CD4-positive, alpha-beta T cell (primary cell): ENCODE measurements at places on chromosomes 5 and 9. TPM values are rescaled to one million over a fixed set of nuclear protein-coding genes. Genes with fewer than 3 reads are reported as not detected.

SYNPO gene
- 0.06 TPM for total RNA-seq

DNA sequence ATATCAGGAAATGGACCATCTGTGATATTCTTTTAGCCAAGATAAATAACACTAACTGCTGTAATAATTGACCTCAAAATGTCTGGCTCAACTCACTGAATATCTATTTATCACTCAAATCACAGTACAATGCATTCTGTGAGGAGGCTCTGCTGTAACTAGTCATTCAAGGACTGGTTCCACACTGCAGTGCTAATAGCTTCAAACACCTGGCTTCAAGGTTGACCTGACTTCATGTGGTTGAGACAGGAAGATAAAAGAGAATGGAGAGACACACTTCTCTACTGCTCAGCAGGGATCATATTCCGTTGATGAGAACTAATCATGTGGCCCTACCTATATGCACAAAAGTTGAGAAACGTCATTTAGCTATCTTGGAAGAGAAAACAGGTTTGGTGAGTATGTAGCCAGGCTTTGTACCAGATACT, 3.4 kb upstream of the RHOBTB3 start:
- no peak for DNase-seq

DNA sequence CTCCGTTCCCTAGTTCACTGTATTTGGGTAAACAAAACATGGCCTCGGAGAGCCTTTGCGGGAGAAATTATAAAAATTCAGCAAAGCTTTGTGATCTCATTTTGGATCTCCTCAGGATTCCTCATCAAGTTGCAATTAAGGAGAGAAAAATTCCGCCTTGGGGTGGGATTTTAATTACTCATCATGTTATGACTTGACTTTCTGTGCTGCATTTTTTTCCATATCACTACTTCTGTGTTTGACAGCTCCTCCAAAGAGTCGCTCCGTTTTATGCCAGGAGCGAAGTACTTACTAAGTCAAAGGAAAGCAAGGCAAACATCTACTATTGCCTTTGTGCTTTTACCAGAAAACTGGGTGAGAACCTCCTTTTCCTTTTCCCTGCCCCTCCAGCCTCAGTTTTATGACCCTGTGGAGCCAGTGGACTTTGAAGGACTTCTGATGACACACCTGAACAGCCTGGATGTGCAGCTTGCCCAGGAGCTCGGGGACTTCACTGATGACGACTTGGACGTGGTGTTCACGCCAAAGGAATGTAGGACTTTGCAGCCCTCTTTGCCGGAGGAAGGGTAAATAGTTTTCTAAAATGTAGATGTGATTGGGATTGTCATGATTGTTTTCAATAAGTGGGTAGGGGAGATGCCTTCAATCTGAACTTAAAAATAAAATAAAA, 71.5 kb downstream of the DOCK8 start:
- no peak for DNase-seq

ZNF608 gene
- total RNA-seq, result not detected

GRCh38 chr5:146084376-146084775, 21.0 kb downstream of the PLAC8L1 start:
- DNase-seq, result no peak

GRCh38 chr9:117958726-117959125, 254.5 kb downstream of the TLR4 start:
- no peak for DNase-seq

GABRA6 gene
- total RNA-seq, result not detected

EPB41L4A gene
- not detected for total RNA-seq

TNC gene
- 0.05 TPM for total RNA-seq

GRCh38 chr9:78676009-78676408, 379.1 kb downstream of the PSAT1 start:
- DNase-seq, result no peak

DNA sequence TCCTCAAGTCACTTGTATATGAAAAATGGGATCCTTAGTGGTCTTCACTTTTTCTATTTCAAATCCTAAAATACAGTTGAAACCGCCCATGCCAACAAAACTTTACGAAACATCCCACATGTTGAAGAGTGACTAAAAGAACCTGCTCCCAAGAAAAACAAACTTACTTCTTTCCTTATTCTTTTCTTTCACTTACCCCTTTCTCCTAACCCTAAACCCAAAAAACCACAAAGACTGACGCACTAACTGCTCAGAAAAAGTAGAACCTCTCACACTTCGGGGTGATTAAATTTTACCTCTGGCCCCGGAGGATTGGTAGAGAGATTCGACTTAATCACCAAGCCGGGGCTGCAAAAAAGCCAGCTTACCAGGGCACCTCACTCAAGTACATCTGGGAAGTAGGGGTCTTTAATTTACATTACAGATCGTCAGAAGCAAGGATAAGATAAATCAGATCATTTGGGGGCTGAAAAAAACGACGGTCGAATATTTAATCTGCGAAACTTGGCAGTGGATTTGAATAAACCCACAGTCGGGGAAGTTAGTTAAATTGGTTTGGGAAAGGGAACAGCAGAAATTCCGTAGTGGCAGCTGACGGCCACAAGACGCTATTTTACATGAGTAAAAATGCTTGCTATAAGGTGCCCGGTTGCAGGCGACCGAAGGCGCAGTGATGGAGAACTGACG, 1.3 kb downstream of the CDO1 start:
- DNase-seq, result no peak

- DNase-seq, result no peak
Observed at GRCh38 chr5:173538654-173539053, 77.8 kb downstream of the BOD1 start.

DNA sequence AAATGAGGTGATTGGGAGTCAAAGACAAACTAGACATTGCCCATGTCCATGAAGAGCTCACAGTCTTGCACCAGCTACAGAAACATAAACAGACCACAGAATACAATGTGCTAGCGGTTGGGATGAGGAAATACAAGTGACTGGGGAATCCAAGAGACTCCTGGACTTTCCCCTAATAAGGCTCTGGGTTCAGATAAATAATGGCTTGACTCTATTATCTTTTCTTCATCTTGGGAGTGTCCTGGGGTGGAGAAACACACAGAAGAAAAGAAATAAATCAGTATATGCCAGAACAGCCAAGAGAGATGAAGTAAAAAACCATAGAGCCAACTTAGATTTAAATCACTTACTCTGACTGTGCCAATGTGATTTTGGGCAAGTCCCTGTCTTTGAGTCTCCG, 227.8 kb downstream of the PAPPA start:
- no peak for DNase-seq

NR6A1 gene
- not detected for total RNA-seq

MIGA2 gene
- 53.2 TPM for total RNA-seq

TNFSF15 gene
- total RNA-seq, result not detected

DNA sequence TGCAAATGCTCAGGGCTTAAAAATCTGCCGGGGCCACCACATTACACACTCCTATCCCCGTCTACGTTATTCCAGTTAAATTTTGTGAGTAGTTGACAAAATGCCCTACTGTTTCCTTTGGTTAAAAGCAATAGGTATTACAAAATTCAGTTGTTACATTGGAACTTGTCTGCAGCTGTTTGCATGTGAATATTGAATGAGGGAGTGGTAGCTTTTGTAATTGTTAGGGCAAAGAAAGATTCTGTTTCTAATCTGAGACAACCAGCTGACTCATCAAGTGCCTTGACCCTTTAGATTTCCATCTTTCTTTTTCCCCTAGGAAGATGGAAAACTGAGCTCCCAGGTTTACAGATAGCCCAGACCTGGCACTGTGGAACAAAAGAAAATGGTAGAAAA, 30.2 kb downstream of the MAML1 start:
- DNase-seq, result no peak

- DNase-seq, result no peak
Observed at GRCh38 chr5:111422245-111422644, 90.1 kb downstream of the STARD4 start.

DNA sequence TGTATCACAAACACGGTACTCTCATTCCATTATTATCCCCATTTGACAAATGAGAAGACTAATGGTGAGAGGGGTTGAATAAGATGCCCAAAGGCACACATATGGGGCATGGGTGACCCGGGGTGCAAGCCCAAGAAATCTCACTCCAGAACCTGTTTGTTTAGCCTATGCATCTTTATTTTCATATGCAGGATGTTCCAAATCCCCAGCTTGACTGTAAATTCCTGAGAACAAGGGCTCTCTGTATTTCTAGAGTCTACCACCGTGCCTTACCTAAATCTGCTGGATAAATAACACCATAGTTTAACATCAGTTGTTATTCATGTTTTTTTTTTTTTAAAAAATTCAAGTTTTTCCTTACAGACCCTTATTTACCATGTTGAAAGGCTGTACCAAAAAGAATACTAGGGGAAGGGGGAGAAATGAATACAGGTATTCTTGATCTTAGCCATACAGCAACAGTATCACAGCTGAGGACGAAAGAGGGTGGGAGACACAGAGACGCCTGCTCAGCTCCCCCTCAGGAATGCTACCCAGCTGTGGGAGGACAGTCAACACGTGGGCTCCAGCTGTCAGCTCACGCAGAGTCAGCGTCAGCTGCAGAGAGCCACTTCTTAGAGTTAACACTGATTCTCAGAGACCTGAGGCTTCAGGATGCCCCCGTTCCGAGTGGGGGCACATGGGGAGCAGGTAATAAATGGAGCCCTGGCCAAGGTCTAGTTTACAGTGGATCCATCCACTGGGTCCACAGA, 86.6 kb downstream of the MED27 start:
- DNase-seq, result no peak

- DNase-seq, result no peak
Observed at GRCh38 chr5:54215233-54215736, 95.1 kb downstream of the ARL15 start.

DNA sequence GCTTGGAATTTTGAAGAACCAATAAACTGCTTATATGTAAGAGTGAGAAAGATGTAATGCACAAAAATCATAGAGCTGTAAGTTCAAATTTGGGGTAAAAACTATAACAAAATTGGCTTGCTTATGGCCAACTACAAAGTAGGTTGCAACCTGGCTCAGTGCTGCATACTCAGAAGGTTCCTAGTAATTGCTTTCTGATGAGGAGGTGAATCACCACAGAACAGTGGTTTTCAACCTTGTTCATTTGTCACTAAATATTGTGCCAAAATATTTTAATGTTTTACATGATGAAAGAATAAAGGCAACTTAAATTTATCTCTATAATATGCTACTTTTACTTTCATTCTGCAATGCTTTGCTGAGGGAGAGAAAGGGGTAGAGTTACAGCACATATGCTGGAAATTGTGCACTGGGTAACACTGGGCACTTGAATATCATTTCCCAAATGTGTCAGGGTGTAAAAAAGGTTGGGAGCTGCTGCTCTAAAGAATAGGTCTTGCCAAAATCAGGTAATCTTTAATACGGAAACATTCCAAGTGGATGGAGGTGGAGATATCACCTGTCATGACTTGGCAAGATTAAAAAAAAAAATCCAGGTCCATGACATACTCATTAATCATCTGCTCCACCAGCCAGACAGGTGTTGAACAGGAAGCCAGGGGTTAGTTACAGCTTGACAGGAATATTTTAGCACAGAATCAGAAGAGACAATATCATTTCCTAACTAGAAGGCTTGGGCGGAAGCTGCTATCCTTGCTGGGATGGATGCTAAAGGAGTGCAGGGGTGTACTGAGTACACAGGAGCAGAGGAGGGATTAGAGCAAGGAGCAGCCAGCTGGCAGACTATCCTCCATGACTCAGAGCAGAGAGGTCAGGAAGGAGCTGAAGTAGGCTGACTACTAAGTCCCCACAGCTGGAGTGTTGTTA, 34.6 kb upstream of the CCL21 start:
- no peak for DNase-seq

TRIM41 gene
- 21.4 TPM for total RNA-seq

DNA sequence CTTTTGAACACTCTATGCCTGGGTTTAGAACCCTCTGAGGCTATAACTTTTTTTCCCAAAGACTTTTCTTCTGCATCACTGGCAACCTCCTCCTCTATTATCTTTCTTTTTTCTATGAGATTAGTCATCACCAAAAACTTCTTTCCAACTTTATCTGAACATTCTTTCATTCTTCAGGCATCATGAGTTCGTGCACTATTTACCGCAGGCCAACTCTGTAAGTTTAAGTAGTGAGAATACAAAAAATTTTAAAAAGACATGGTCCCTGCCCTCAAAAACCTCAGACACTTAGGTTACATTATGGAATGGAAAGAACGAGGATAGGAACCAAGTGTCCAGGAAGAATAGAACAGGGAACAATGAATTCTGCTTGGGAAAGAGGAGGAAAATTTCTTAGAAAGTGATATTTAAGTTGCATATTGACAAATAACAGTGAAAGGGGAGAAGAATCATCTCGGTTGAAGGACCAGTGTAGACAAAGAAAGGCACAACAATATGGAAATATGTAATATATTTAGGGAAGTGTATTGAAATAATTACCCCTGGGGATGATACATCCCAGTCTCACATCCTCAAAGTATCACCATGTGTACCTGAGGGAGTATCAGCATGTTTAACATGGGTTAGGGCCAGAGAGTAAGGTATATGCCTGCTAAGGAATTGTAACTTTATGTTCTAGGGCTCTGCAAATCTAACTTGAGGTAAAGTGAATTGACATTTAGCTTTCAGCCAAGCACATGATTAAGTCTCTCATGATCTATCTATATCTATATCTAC, 196.5 kb upstream of the NREP start:
- no peak for DNase-seq

- DNase-seq, result no peak
Observed at GRCh38 chr5:57831932-57832331, 349.3 kb upstream of the ACTBL2 start.

DNA sequence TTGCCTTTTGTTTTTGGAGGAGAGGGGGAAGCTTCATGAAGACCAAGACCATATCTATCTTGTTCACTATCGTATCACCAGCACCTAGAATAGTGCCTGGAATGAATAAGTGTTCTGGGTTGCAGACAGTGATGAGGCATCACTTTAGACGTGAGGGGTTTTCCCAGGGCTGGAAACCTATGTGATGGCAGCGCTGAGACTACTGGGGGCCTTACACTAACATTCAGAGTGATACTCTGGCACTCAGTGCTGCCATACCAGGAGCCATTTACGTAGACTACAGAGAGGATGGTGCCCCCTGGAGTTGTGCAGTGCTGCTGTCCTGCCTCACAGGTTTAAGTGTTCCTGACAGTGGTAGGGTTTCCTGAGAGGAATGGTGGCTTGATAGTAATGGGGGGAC, 6.9 kb downstream of the CCL19 start:
- no peak for DNase-seq

DNA sequence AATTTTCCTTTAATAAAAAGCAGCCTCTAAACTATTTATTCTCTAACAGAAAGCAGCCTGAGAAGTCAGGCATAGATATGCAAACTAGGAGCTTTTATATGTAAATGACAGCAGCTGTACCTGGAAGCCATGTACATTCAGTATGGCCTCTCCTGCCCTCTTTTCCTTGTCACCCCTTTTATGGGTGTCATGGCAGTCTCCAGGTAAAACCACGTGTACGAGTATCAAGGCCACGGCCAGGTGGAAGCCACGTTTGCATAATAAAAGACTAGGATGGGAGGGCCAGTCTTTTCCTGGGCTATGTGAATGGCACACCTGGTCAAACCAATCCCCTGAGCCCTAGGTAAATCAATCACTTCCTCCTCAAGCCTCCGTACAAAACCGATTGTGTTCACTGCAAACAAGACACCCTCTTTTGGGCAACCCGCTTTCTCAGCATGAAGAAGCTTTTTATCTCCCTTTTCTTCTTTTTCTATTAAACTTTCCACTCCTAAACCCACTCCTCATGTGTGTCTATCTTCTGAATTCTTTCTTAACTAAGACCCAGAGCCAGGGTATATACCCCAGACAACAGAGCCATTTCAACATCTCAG, 419.5 kb upstream of the CTNND2 start:
- no peak for DNase-seq

GRCh38 chr5:144318460-144318859, 147.8 kb downstream of the KCTD16 start:
- DNase-seq, result no peak

SLC6A19 gene
- not detected for total RNA-seq
